ENCODE measurements at places on chromosomes 6 and 20.

- DNase-seq = no peak
Measured at GRCh38 chr6:33578164-33578563, 1.9 kb downstream of the BAK1 start.

DNA sequence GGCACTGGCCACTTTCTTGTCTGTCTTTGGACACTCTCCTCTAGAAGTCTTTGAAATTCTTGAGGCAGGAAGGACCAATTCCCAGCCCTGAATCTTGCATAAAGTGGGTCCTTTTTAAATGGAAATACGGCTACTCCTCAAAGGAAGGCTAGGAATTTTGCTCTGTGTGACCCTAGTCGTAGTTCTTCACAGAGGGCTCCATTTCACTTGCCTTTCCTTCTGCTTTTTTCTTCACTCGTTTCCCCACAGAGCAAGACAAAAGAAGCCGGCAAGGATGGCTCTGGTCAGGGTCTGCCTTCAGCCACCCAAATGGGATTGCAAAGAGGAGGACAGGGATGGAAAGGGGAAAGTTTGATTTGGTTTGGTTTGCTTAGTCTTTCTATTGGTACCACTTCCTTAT, 25.8 kb downstream of the HLA-E start:
- DNase-seq = no peak

GRCh38 chr6:148491638-148492251, 149.1 kb downstream of the SASH1 start:
- DNase-seq = no peak

DNA sequence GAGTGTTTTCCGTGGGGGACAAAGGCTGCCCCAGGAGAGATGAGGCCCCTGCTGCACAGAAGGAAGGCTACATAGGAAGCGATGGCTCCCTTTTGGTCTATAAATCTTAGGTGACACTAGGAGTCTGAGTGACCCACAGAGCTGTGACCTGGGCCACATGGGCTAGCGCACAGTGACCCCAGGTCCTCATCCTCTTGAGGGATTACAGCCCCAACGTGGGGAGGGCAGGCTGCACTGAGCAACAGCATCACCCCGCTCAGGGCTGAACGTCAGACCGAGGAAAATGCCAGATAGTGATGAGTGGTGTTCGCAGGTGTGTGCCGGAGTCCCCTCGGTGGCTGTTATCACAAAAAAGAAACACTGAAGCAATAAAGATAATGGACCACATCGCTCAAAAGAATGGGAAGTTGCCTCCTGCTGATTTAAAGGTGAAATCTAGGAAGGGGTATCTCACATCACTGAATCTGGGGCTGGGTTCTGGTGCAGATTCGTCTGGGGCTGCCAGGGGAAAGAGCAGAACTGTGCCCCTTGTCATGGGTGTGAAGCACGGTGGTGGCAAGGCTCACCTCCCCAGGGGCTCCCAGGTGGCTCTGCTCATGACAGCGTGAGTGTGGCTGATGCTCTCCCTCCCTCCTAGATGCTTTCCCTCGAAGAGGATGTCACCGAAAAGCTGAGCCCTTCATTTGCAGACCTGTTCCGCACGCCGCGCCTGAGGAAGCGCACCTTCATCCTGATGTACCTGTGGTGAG, 14.5 kb downstream of the SLC22A1 start:
- DNase-seq = no peak

- DNase-seq = no peak
Measured at GRCh38 chr6:137805622-137806021, 61.4 kb upstream of the TNFAIP3 start.

GRCh38 chr6:112571488-112572270, 224.5 kb downstream of the RFPL4B start:
- no peak for DNase-seq

DNA sequence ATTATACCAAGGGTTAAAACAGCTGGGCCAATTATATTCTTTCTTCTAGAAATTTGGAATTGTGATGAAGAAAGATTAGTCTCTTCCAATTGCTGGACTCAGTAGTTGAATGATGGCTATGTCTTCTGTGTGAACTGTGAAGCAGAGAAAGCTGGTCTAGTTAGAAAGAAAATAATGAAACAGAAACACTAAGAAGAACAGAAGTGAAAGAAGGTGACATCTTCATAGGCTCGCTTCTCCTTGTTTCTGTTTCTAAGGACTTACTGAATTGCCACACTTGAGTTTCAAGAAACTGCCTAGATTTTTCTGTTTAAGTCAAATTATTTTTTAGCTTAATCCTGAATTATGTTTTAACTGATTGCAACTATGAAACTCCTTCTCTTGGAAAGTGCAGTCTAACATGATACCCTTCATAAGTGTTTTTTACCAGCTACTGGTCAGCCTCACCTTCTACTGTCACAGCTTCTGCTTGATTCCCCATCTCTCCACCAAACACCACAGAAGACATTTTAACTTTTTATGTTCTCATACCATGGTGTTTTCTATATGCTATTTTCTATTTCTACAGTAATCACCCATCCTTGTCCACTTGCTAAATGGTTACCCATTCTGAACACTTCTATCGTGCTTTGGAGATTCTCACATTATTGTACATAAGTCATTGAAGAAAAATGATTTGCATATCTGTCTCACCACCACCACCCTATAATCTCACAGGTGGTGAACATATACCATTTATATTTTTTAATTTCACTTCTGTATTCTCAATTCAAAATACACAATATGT, 268.8 kb downstream of the GRIK2 start:
- DNase-seq = no peak

DNA sequence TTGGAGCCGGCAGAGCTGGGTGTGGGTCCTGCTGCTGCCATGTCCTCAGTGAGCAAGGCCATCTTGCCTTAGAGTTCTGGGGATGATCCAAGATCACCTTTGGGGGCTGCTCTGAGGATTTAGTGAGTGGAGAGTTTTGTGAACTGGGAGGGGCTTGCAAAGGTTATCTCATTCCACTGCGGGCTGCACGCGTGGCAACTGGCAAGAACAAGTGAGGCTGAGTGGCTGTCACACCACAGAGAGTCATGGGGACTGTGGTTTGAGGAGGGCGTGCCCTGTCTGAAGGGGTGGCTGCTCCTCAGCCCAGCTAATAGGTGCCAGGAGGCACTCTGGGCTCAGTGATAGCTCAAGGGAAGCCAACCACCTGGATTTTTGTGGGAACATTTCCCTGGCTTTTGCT, 37.6 kb downstream of the TTLL9 start:
- no peak for DNase-seq

DNA sequence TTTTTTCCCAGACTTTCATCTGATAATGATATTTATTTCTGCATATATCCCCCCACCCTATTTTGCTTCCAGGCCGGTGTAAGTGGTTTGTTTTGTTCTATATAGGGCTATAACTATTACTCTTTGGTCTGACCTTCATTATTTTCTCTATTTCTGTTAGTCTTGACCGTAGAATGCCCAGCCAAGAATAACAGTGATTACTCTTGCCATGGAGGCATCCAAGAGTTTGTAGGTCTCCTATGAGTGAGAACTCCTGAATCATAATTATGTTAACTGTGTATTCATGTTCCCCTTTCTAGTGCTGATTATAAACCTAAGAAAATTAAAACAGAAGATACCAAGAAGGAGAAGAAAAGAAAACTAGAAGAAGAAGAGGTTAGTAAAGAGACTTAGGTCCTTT, 52.2 kb downstream of the TOP1 start:
- DNase-seq = no peak

GRCh38 chr6:169170583-169170955, 83.1 kb downstream of the THBS2 start:
- no peak for DNase-seq

- no peak for DNase-seq
Measured at GRCh38 chr6:35275744-35276260, 16.3 kb downstream of the ZNF76 start.

GRCh38 chr6:7006515-7007191, 101.1 kb upstream of the RREB1 start:
- DNase-seq = no peak

DNA sequence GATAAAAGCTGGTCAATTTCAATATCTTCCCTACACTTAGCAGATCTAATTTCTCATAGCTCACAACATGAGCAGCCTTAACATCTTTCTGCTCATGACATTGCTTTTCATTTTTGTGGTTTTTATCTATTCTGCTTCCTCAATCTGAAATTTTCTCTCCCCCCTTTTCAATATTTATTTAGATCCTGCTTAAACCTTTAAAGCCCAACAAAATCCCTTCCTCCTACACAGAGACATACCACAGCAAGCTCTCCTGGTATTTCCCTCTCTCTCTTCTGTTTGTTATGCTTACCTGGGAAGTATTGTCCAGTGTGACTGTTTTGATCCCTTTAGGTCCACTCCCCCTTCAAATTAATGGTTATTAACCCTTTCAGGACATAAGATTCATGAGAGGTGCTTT, 582.5 kb downstream of the RFPL4B start:
- DNase-seq = no peak

DNA sequence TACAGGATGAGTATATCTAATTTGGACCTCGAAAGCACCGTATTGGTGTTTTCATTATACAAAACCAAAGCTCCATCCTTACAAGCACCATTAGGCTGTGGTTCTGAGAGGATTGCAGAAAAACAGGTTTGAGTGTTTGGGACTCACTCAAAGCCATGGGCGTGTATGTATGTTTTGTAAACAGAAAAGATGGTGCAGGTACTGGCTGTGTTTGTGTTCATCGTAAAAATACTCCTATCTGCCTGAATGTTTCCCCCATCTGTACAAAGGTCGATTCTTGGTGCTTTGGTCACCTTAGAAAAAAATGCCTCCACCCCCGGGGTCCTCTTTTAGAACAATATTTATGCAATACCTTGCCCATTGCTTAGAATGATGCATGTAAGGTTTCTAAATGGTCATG, 286.6 kb downstream of the TSHZ2 start:
- no peak for DNase-seq
